ENCODE measurements at places on chromosomes 1 and 21.

- DNase-seq, result no peak
These were observed 15.0 kb downstream of the QSOX1 start for GRCh38 chr1:180169640-180170195.

DNA sequence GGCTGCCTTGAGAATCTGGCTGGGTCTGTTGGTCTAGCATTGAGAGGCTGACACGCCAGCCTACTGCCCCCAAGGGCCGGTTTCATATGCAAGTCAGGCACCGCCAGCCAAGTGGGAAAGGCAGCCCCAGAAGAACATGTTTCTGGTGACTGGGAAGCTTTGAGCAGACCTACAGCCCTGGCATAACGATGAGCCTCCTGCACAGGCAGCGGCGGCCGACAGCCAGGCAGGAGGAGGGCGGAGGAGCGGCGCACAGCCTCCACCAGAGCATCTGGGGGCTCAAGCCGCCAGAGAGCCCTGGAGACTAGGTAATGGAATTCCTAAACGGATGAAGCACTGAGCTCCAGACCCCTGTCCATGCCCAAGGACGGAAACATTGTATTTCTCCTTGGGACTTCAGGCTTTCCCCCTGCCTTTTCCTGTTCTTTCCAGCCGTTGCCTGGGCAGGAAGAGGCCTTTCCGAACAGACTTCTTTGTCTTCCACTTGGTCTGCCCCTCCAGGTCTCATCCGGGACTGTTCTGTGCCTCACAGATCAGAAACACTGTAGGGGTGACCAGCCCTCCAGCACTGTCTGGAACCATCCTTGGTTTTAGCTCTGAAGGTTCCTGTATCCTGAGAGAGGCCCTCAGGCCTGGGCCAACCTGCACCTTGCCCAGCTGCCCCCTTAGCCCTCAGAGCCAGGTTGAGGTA lies 59.5 kb downstream of the IRF2BP2 start:
- no peak for DNase-seq

- no peak for DNase-seq
These were observed 27.1 kb upstream of the RAB3GAP2 start for GRCh38 chr1:220299337-220299736.

DNA sequence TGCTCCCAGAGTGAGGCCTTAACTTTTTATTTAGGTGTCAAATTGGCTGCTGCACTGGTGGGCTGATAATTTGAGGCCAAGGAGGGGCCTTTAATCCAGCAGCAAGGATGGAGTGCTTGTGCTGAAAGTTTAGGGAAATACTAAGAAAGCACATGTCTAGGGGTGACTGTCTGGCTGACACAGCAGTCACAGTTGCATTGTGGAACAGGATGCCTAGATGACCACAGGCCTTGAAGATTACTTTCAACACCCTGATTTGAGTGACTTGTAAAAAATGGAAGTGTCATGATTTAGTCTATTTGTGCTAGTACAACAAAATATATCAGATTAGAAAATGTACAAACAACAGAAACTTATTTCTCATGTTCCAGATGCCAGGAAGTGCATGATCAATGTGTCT lies 57.7 kb downstream of the ZNF697 start:
- DNase-seq, result no peak

GRCh38 chr1:212721388-212722247 lies 22.0 kb upstream of the BATF3 start:
- no peak for DNase-seq

DNA sequence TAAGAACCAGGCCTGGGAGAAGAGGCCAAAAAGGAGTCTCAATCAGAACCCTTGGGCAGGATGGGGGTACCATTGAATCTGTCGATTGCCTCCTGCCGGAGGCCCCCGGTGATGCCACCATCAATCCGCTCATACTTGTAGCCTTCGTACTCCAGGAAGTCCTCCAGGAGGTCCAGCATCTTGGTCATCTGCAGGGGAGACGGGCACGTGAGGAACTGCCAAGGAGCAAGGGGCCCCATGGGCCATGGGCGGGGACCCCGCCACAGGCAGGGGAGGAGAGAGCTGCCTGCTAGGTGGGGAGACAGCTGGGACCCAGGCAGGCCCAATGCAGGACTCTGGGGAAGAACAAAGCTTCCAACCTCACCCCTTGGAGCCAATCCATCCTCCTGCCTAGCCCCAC lies 48.6 kb downstream of the CHD5 start:
- DNase-seq, result no peak
